ENCODE measurements at places on chromosomes 5 and 9. TPM values are rescaled to one million over a fixed set of nuclear protein-coding genes. Genes with fewer than 3 reads are reported as not detected.

FOXD4L3 gene
- not detected for total RNA-seq

CDH10 gene
- not detected for total RNA-seq

CNTNAP3B gene
- 8.0 TPM for total RNA-seq

CARTPT gene
- total RNA-seq: not detected

EEIG1 gene
- 20.7 TPM for total RNA-seq

GLDC gene
- not detected for total RNA-seq

PRDM9 gene
- total RNA-seq: not detected

NAIF1 gene
- 7.9 TPM for total RNA-seq

PKD2L2 gene
- total RNA-seq: 0.16 TPM

HK3 gene
- 3.5 TPM for total RNA-seq

C5orf34 gene
- 0.22 TPM for total RNA-seq

LCN6 gene
- total RNA-seq: 14.6 TPM

RGS7BP gene
- total RNA-seq: 3.6 TPM

GHR gene
- 12.9 TPM for total RNA-seq

NMUR2 gene
- not detected for total RNA-seq

SPINK13 gene
- total RNA-seq: not detected

LCN9 gene
- not detected for total RNA-seq

PTPRD gene
- total RNA-seq: 15.6 TPM

SPINK6 gene
- total RNA-seq: not detected

SLC6A7 gene
- not detected for total RNA-seq

SLIT3 gene
- 22.7 TPM for total RNA-seq

ADAMTS13 gene
- total RNA-seq: 3.1 TPM

HCN1 gene
- total RNA-seq: 0.14 TPM

SPINK1 gene
- 1.2 TPM for total RNA-seq

FAM219A gene
- 22.9 TPM for total RNA-seq

ZNF474 gene
- not detected for total RNA-seq

DOCK8 gene
- 3.7 TPM for total RNA-seq

SCGB3A2 gene
- not detected for total RNA-seq

BRD8 gene
- 27.4 TPM for total RNA-seq

CARD19 gene
- 35.8 TPM for total RNA-seq

GCNT1 gene
- 1.3 TPM for total RNA-seq

FCHSD1 gene
- total RNA-seq: 4.7 TPM

ANKRD20A1 gene
- total RNA-seq: 1.5 TPM
